Stimulated activated CD4-positive, alpha-beta T cell treated with anti-CD3 and anti-CD28 coated beads, Interleukin-12 subunit alpha, Interleukin-12 subunit beta, amount 100 ng/mL, for 4 hours (primary cell): ENCODE measurements at places on chromosomes 5 and 9.

GRCh38 chr5:74640450-74640953 lies at the start of gene ENC1:
ENC1 (minus strand) TSS chr5:74640728; CDS start chr5:74636485, 4,243 bp downstream.
- DNase-seq: peak; percentile 71

GRCh38 chr5:540906-541538 lies 16.8 kb upstream of the SLC9A3 start:
- DNase-seq: no peak

GRCh38 chr5:54942064-54942778 lies 43.2 kb downstream of the ESM1 start:
- no peak for DNase-seq

DNA sequence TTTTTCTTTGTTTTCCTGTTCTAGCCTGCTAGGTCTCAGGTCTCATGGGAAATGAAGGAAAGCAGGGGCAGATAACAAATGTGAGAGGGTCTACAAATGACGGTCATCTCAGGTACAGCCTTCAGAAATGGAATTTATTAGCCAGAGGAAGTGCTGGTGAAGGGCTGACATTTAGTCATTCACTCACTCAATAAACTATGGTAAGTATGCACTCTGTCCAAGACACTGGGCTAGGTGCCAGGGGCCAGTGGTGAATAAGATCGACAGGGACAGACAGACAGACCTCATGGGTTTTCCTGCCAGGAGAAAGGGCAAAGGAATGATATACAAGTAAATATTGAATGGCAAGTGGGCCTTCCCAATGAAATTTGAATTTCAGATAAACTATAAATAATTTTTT lies 6.3 kb downstream of the PDE6A start:
- no peak for DNase-seq

GRCh38 chr9:111094433-111094924 lies 56.2 kb upstream of the LPAR1 start:
- DNase-seq: no peak

- DNase-seq: no peak
These were observed 3.0 kb upstream of the CEL start for GRCh38 chr9:133058550-133059320.

- DNase-seq: no peak
These were observed 353.6 kb upstream of the RGMB start for GRCh38 chr5:98419825-98420224.

DNA sequence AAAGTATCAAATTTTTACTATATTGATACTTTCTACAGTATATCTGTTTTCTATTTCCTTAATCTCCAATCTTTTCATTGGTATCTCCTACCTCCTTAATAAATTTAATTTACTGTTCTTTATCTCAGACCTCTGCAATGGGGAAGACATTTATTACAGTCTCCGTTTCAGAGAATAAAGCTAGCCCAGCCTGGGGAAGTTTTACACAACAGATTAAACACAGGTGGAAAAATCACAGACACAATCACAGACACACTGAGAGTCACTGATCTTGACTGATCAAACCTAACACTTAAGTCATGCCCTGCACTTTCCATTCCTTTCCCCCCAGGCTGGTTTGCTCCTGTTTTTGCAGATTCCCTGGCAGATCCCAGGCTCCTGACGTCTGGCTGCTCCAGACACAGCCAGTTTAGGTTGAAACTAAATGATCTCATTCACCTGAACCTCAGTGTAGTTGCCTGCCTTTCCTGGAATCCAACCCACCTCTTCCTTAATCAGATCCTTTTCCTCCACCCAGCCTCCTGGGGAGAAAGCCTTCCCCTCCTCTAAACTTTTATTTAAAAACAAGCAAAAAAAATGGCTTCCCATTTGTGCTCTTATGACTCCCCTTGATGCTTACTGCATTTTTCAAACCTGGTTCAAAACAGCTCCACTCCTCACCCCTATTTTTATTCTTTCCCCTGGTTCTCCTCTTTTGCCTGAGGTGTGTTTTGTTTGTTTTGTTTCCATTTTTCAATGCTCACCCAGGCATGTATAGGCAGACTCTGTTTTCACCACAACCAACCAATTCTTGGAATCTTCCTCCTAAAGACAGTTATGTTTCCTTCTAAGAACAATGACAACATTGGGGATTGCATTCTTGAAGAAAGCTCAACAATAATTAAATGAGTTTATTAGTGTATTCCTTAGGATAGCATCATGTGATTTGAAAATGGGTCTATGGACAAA lies 29.5 kb upstream of the OSMR start:
- no peak for DNase-seq

DNA sequence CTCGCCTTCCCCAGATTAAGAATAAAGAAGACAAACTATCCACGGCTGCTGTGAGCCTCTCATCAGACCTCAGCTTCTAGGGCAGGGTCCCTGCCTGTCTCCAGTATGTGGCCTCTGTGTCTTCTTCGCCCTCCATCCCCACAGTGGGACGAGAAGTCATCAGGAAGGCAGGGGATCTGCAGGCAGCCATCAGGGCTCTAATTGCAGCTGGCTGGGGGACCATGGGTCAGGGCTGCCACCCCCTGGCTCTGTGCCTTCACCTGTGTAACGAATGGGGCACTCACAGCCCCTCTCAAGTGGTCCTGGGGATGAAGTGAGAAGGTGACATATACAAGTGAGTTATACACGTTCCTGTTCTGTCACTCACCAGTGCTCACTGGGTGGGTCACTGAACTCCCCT lies 139.8 kb downstream of the KCNIP1 start:
- no peak for DNase-seq

- no peak for DNase-seq
These were observed 58.1 kb upstream of the SLC30A5 start for GRCh38 chr5:69035665-69036064.

DNA sequence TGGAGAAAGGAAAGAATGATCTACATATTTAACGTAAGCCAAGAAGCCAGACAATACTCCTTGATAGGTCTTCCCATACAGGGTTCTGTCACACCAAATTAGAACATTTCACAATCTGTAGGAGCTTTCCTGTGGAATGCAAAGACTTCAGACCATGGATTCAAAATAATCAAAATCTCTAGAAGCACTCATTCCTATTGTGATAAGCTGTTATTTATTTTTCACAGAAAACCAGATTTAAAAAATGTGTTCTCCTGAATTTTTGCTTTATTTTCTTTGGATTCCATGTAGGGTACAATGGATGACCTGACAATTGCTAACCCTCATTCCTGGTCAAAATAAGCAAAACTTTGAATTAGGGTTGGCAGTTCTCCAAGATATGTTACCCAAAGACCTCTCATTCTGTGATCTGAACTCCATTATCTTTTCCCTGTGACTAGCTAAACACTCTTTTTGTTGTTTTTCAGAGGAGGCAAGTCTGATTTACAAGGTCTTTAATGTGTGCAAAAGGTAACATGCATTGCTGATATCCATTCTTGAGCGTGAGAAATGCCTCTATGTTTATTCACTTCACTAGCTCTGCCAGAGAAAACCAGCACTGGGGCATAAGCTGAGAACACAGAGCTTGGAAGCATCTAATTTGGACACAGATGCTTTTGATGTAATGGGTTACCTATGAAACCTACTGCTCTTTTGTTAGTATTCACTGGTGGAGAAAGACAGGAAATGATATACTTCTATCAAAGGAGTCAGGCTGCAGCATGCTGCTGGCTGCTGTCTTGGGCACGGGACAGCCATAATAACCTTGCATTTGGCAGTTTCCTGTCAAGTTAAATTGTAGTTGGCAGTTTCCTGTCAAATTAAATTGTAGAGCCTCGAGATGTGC lies 31.4 kb downstream of the ACTBL2 start:
- DNase-seq: no peak

DNA sequence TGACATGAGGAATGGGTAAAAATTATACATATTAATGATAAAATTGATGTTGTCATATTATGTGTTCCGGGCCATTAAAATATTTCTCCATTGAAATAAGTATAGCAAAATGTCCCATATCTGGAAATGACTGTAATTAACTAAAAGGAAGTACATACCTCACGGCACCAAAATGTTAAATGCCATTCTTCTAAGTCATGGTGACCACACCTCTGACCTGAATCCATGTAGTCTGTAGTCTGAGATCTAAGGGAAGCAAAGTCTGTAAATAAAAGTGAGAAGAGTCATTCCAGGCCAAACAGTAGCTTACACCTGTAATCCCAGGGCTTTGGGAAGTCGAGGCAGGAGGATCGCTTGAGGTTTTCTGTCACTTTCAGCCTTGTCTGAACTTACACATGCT lies 8.7 kb upstream of the GDA start:
- DNase-seq: no peak

DNA sequence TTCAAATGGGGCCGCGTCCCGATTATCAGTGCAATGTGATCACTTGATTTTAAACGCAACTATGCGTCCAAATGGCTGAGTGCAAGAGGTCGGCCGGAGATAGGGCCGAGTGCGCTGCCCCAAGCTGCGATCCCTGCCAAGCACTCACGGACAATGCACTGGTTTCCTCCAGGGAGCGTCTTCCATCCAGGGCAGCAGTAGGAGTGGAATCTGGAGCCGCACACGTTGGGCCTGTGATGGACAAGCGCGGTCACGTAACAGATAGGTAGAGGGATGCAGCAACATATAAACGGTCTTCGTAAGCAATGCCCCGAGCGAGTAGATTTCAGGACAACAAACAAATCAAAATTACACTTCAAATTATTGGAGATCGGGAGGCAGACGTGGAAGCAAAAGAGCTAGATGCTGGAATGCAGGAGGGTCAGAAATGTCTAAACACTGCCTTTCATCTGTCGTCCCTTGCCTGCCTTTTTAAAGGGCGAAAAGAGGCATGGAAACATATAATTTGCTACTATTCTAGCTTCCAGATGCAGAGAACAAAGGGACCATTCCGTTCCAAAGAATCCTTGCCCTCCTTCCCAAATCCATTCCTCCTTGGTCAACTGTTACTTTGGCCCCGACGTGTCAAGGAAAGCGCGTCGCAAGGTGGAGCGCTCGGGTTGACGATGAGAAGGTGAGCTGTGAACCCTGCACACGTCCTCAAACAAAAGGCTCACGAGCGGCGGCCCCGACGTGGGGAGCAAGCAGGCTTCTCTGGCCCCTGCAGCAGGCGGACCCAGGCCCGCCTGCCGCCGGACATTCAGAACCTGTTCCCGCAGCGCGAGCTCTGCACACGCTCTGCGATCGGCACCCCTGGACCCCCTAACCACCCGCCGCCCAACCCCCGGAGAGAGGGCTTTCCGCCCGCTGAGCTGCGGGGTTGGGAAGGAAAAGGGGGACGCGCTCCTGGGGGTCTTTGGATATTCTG lies 1.5 kb downstream of the FBN2 start:
- no peak for DNase-seq

- DNase-seq: no peak
These were observed 57.0 kb upstream of the GRAMD2B start for GRCh38 chr5:126366199-126366560.

DNA sequence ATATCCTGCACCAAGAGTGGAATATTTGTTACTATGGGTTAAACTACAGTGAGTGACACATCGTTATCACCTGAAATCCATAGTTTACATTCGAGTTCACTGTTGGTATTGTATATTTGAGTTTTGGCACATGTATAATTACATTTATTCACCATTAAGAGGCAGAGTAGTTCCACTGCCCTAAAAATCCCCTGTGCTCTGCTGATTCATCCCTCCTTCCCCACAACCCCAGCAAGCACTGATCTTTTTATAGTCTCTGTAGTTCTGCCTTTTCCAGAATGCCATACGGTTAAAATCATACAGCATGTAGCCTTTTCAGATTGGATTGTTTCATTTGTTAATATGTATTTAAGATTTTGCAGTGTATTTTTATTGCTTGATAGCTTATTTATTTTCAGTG lies 495.2 kb downstream of the DIRAS2 start:
- no peak for DNase-seq

DNA sequence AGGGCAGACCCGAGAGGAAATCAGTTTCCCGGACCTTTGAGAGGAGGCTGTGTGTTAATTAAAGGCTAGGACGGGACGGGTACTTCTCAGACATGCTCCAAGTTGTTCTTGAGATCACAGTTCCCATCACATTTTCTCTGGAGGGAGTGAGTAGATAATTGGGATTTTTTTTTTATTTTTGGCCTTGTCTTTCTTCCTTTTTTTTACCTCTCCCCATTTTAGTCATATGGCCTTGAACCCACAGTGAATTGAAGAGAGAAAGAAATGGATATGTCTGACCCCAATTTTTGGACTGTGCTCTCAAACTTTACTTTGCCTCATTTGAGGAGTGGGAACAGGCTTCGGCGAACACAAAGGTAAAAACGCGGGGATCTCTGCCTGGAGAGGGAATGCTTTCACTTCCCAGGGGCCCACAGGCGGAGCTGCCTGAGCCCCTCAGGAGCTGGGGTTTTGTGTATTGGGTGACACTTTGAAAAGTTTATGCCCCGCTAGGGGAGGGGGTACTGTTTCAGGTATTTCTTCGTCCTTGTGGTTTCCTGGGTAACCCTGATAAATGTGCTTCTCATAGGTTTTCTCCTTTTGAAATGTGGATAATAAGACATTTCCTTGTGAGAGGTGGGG lies 191.8 kb downstream of the CD180 start:
- no peak for DNase-seq

DNA sequence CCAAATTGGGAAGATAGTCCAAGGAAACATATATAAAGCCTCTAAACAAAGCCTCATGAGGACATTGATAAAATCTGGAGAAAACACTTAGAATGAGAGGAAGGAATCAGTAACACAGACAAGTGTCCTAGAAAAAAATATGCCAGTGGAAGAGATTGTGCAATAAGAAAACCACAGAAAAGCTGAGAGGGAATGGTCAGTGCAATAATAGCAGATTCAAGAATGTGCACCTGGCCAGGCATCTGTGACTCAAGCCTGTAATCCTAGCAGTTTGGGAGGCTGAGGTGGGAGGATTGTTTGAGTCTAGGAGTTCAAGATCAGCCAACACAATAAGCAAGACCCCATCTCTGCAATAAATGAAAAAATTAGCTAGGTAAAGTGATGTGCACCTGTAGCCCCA lies 691.2 kb upstream of the CDH6 start:
- DNase-seq: no peak

DNA sequence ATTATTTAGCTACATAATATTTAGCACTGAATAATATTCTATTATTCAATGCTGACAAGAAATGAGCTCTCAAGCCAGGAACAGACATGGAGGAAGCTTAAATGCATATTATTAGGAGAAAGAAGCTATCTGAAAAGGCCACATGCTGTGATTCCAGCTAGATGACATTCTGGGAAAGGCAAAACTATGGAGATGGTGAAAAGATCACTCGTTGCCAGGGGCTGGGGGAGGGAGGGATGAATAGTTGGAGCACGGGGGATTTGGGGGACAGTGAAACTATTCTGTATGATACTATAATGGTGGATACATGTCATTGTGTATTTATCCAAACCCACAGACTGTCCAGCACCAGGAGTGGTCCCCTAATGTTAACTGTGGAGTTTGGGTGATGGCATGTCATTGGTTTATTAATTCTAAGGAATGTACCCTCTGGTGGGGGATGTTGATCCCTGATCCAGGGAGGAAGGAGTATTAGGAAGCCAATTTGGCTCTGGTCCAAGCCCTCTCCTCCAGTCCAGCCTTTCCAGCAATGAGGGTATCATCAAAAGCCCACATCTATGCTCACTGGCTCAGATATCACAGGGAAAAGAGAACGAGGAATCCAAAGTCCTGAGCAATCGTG lies 162.5 kb downstream of the COL23A1 start:
- DNase-seq: no peak

GRCh38 chr5:136699651-136700050 lies 334.3 kb upstream of the TRPC7 start:
- no peak for DNase-seq

GRCh38 chr5:81552852-81553566 lies 159.1 kb upstream of the ACOT12 start:
- no peak for DNase-seq
